ENCODE measurements at places on chromosomes 12 and 14. TPM values are rescaled to one million over a fixed set of nuclear protein-coding genes. Genes with fewer than 3 reads are reported as not detected.

PAX9 gene
- total RNA-seq: 2.8 TPM

PRKD1 gene
- 2.5 TPM for total RNA-seq

KNTC1 gene
- total RNA-seq: 22.5 TPM

KCNH3 gene
- 1.5 TPM for total RNA-seq

FGFR1OP2 gene
- total RNA-seq: 28.0 TPM

ACVRL1 gene
- total RNA-seq: not detected

LRRC9 gene
- not detected for total RNA-seq

PCK2 gene
- 19.2 TPM for total RNA-seq

LMO3 gene
- not detected for total RNA-seq

LRTM2 gene
- total RNA-seq: not detected

PAPLN gene
- total RNA-seq: 7.1 TPM

WNT5B gene
- 4.2 TPM for total RNA-seq

HHIPL1 gene
- total RNA-seq: 0.24 TPM

HOXC12 gene
- not detected for total RNA-seq

KLRF1 gene
- total RNA-seq: not detected

CDK17 gene
- 15.2 TPM for total RNA-seq

PMEL gene
- 1.3 TPM for total RNA-seq

SOAT2 gene
- 0.23 TPM for total RNA-seq

OR4L1 gene
- total RNA-seq: not detected

JAG2 gene
- 12.6 TPM for total RNA-seq

MYF6 gene
- not detected for total RNA-seq

CLEC1B gene
- not detected for total RNA-seq

TMEM132D gene
- not detected for total RNA-seq

C12orf56 gene
- total RNA-seq: not detected

KRT7 gene
- total RNA-seq: 4,524 TPM

BATF gene
- not detected for total RNA-seq

SPPL3 gene
- total RNA-seq: 34.1 TPM

STXBP6 gene
- 2.0 TPM for total RNA-seq

TCL1A gene
- not detected for total RNA-seq

STON2 gene
- 0.93 TPM for total RNA-seq

OR10A7 gene
- total RNA-seq: not detected

GARIN6 gene
- not detected for total RNA-seq

ATXN7L3B gene
- 18.3 TPM for total RNA-seq

GLS2 gene
- 0.27 TPM for total RNA-seq

RABGGTA gene
- total RNA-seq: 13.7 TPM

CARMIL3 gene
- total RNA-seq: 0.60 TPM

REP15 gene
- 0.45 TPM for total RNA-seq

WIF1 gene
- total RNA-seq: not detected

GPX2 gene
- total RNA-seq: 281 TPM

CLEC6A gene
- total RNA-seq: not detected

PITPNM2 gene
- 20.2 TPM for total RNA-seq

CLEC1A gene
- total RNA-seq: not detected

PPP2R3C gene
- 20.3 TPM for total RNA-seq

KRT6C gene
- total RNA-seq: not detected
